ENCODE measurements at places on chromosomes 4 and X.

DNA sequence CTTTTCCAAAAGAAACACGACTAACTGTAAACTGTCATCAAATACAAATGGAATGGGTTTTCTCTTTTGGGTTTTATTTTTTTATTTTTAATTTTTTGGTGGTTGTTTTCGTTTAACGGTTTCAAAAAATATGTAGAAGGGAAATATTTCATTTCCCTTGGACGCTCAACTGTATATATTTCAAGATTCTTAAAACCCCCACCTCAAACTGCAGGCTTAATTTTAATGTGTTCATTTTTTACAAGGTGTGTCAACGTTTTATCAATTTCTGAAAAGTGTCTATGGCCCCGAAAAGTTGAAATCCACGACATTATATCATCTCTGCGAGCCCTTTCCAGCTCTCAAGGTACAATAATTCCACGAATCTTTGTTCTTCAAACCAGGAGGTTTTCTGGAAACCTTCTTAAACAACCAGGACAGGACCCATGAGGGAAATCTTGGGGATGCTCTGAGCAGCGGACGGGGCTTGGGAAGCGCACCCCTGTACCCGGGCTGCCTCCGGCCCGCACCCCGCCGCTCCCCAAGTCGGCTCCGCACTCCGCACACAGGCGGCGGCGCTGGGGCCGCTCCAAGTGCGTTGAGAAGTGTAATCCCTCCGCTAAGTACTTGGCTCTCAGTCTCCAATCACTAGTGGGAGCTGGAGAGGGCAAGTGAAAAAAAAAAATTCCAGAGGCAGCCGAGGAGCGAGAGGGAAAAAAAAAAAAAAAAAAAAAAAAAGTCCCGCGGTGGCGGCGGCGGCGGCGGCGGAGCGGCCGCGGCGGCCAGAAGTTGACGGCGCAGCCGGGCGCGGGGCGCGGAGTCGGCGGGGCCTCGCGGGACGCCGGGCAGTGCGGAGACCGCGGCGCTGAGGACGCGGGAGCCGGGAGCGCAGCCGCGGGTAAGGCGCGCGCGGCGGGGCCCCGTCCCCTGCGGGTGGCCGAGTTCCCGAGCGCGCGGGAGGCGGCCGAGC lies at the start of gene BMPR1B:
BMPR1B (plus strand) TSS at position 764 of the 949 bp plus-strand sequence. CDS start 346,470 bp downstream, outside the sequence.
- no peak for DNase-seq

DNA sequence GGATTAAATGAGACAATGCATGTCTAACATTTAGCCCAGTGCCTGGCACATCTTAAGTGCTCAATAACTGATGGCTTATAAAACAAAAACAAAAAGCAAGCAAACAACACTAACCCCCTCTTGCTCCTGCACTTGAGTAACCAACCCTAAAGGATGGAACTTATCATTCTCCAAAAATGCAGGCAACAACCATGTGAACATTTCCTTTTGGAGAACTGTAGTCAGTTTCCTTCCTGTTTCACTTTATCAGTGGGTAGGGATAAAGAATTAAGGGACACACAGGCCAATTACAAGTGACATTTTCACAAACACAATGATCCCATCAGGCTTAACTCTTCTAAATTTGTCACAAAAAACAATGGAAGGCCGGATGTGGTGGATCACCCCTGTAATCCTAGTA lies 30.4 kb downstream of the RPS3A start:
- DNase-seq, result no peak

DNA sequence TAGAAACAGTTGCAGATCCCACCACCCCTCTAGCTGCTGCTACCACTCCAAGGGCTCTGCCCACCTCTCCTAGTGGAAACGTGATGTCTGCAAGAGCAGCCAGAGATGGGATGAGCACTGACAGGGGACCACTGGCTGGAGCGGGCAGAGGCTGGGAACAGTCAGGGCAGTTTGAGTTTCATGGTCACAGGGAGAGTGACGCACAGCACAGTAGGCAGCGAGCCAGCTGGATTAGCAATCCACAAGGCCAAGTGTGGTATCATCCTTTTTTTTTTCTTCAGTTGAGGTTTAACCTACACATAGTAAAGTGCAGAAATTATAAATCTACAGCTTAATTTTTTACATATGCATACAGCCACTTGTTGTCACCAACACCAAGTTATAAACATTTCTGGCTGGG lies 6.4 kb upstream of the SCML2 start:
- DNase-seq, result no peak

GRCh38 chrX:8673201-8673600 lies 58.7 kb downstream of the ANOS1 start:
- no peak for DNase-seq

DNA sequence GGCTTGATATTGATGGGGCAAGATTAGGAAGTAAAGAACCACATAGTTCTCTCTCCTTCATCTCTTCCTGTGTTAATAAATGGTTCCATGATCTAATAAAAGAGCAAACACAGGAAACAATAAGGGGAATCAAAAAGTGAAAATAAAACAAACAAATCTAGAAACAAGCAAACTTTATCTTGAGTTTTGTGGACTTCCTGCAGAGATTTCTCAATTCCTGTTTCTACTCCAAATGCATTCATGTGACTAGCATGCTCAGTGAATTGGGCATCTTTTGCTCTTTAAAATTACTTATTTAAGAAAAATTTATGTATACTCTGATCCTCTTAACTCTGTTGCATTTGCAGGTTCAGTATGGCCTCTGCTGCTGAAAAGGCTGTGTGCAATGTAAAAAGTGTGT lies 682.0 kb downstream of the KCTD8 start:
- no peak for DNase-seq

GRCh38 chr4:97942951-97943350 lies 200.3 kb downstream of the STPG2 start:
- DNase-seq, result no peak

Measured in NCI-H187 treated with DMSO at 0.1 percent for 48 hours (cell line).